ENCODE measurements at places on chromosomes 13 and 19.

GRCh38 chr13:29562786-29563438, 32.6 kb downstream of the SLC7A1 start:
- DNase-seq, result no peak

DNA sequence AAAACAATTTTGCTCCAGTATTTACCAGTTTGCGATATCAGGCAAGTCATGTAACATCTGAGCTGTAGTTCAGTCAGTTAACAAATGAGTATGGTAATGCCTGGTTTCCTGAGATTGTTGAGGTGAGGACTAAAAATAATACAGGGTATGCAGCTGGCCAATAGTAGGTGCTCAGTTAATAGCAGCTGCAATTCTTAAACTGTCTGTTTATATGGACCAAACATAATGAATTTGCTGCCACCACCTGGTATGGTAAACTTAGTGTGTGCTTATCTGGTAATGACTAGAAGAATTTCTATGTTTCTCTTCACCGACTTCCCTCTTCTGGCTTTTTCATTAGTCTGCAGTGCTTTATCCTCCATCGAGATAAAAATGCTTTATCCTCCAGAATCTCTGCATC, 9.1 kb downstream of the ZMYM2 start:
- no peak for DNase-seq

GRCh38 chr19:32875428-32875827, 5.9 kb upstream of the SLC7A9 start:
- DNase-seq, result no peak

GRCh38 chr19:3136684-3137055, 837 bp downstream of the GNA15 start:
- no peak for DNase-seq

- no peak for DNase-seq
Observed at GRCh38 chr13:26999499-26999898, 172.1 kb downstream of the USP12 start.

GRCh38 chr19:52217576-52217975, 27.7 kb downstream of the PPP2R1A start:
- no peak for DNase-seq

- DNase-seq, result no peak
Observed at GRCh38 chr19:33469171-33470039, 52.2 kb downstream of the PEPD start.

GRCh38 chr13:99086267-99087097, 108.6 kb upstream of the DOCK9 start:
- no peak for DNase-seq

- no peak for DNase-seq
Observed at GRCh38 chr13:45881353-45881752, 29.8 kb upstream of the SIAH3 start.

All from AG04450 (cell line).